ENCODE measurements at places on chromosomes 1 and 21.

- DNase-seq: no peak
These were observed 115.2 kb downstream of the LRRC40 start for GRCh38 chr1:70090141-70090540.

GRCh38 chr1:186218654-186219352 lies 156.2 kb downstream of the TPR start:
- DNase-seq: no peak

GRCh38 chr1:9107136-9107535 lies 21.8 kb downstream of the GPR157 start:
- no peak for DNase-seq

GRCh38 chr1:114157275-114157660 lies 3.6 kb upstream of the SYT6 start:
- DNase-seq: no peak

DNA sequence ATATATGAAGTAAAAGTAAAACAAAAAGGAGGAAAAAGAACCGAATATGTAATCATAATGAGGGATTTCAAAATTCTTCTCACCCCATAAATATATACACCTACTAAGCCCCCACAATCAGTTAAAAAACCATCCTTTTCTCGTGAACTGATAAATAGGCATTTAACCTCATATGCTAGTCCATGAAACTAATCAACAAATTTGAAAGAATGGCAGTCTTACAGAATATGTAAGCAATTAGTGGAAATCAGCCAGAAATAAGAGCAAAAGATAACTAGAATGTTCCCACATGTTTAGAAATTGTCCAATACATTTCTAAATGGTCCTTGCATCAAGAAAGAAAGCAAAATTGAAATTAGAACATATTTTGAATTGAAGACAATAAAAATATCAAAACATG lies 849.4 kb upstream of the CXADR start:
- no peak for DNase-seq

DNA sequence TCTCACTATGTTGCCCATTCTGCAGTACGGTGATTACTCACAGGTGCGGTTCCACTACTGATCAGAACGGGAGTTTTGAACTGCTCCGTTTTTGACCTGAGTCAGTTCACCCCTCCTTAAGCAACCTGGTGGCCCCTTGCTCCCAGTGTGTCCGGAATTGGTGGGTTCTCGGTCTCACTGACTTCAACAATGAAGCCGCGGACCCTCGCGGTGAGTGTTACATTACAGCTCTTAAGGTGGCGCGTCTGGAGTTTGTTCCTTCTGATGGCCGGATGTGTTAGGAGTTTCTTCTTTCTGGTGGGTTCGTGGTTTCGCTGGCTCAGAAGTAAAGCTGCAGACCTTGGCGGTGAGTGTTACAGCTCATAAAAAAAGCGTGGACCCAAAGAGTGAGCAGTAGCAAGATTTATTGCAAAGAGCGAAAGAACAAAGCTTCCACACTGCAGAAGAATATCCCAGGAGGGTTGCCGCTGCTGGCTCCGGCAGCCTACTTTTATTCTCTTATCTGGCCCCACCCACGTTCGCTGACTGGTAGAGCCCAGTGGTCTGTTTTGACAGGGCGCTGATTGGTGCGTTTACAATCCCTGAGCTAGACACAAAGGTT lies 17.6 kb upstream of the PARP1 start:
- no peak for DNase-seq

Data from posterior cingulate gyrus (tissue), 11 donors.